Testis (tissue), 5 donors: ENCODE measurements at places on chromosomes 4 and X. TPM values are rescaled to one million over a fixed set of nuclear protein-coding genes. Genes with fewer than 3 reads are reported as not detected.

DNA sequence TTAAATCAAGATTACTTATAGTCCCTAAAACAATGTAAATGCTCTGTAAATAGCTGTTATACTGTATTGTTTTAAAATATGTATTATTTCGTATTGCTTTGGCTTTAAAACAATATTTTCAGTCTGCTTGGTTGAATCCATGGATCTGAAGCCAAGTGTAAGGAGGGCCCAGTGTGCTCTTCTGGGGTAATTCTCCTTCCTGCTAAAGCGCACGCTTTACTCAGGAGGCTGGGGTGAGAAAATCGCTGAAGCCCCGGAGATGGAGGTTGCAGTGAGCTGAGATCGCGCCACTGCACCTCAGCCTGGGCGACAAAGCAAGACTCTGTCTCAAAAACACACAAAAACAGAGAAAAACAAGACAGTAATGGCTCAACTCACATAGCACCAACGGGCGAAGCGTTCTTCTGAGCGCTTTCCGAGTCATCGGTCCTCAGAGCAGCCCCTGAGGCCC lies 391 bp upstream of the IDUA start:
- DNase-seq, result no peak

DNA sequence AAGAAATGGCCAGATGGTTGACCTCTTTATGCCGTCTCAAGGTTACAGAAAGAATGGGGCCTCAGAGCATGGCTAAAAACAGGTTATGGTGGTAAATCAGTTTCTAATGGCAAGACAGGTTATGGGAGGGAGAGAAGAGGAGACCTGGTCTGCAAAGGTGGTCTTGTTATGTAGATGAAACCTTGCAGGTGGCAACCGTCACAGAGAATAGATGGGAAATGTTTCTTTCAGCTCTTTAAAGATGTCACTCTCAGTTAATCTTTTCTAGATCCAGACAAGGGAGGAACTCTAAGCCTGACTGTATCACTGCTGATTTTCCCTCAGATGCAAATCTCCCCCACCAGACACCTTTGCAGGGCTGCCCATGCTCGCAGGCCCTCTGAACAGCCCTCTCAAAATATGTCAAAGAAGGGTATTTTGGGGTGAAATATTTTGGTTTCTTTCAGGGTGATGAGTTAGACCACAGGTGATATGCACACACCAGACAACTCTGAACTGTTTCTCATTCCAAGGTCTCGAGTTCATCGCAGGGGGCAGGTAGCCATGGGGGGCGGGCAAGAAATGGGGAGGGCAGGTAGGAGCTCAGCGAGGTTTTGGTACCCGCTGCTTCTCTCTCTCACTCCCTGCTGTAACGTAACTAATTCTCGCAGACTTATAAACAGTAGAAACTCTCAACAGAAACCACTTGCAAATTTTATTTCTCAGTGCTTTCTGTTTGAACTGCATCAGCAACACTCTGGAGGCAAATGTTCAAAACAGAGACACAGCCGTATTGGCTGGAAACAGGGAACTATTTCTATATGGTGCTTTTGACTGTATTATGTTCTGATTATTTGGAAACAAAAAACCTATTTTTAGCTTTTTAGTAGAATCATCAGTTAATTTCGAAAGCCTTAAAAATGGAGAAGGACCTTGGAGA lies 32.4 kb downstream of the CASP3 start:
- DNase-seq, result no peak

DNA sequence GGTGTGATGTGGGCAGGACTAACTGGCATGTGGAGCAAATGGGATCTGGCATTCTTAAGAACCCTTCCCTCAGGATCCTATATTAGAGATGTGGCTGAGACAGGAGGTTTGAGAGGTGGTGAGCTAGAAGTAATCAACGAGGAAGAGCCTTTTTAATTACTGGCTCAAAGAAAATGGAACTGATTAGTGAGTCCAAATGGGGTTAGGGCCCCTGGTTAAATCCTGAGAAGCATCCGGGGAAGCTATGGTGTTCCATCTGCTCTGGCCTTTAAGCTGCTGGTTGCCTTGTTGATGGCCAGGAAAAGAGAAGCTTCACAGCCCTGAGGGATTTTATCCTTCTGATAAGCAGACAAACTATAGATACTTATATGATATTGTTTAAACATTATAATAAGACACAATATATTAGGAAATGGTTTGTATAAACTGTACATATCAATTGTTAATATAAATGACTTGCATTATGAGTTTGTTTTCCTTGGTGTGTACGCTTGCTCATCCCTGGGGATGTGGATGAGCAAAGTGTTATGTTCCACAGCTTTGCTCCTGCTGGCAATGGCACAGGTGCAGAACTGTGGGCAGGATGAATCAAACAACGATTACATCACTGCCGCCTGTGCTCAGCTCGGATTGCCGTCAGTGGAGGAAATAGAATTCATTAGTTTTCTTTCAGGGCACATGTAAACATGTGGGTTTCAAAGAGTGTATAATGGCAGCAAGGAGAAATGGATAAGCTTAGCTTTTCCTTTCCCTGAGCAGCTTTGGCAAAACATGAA lies 328.6 kb upstream of the ARX start:
- no peak for DNase-seq

- no peak for DNase-seq
Observed at GRCh38 chrX:140431521-140431920, 73.3 kb downstream of the SOX3 start.

GRCh38 chr4:173410079-173410478 lies 11.2 kb upstream of the SCRG1 start:
- DNase-seq, result no peak

DNA sequence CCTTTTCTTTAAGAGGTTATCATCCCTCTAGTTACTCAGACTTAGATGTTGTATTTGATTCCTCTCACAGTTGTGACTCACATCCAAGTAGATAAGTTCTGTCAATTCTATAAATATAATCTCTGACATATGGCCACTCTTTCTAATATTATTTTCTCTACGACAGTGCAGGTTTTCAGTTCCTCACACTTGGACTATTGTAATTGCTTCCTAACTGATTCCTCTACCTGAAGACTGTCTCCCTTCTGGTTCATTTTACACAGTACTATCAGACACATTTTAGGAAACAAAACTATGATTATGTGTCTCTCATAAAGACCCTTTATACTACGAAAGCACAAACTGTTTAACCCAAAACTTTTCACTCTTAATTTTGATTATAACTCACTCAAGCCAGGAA lies 31.3 kb upstream of the GNRHR start:
- no peak for DNase-seq

DNA sequence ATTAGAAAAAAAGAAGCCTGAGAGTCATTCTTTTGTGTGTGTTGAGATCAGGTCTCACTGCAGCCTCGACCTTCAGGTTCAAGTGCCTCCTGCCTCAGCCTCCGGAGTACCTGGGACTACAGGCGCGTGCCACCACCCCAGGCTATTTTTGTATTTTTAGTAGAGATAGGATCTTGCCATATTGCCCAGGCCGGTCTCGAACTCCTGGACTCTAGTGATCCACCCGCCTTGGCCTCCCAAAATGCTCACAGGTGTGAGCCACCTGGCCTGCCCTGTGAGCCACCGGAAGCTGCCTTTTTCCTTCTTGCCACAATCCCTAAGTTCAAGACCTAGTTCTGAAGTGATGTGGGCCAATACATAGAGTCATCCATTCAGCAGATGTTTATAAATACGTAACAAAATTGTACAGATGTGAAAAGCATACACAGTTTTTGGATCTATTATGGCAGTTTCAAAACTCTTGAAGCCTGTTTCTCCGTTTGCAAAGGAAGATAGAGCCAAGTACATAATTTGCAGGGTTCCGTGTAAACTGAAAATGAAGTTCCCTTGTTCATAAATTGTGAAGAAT lies 536 bp upstream of the CTSO start:
- DNase-seq, result peak; percentile 14

DNA sequence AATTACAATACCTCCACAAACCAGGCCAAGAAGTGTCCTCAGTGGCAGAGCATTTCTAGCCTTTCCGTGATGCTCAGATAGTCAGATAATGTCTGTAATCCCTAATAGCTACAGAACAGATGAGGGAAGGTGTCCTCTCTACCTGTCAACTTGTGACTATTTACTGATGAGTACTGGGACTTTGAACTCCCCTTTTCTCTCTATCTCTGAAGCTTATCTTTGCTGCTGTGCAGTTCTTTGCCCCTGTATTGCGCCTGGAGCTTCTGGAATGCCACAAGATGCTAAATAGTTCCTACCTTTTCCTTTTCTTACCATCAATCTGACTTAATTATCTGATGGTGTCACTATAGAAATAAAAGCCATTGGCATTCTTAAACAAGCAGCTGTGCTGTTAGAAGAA lies 30.5 kb downstream of the FGF2 start:
- DNase-seq, result no peak

DNA sequence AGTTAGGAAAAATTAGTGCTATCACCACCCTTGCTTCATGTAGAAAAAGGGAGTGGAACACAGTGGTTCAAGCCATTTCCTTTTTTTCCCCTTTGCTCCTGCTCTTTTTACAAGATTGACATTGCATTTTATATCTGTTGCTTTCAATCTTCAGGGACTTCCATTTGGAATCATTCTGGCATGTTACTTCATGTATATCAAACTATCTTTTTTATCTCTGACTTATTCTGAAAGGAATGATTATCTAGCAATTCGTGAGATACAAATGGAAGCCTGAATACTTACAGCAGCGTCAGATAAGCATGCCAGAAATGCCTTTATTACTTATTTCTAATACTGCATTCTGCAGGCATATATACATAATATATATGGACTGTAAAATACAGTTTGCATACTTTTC lies 20.4 kb downstream of the ADGRL3 start:
- no peak for DNase-seq

GRCh38 chrX:54089191-54089590 lies 44.9 kb upstream of the PHF8 start:
- DNase-seq, result no peak

DNA sequence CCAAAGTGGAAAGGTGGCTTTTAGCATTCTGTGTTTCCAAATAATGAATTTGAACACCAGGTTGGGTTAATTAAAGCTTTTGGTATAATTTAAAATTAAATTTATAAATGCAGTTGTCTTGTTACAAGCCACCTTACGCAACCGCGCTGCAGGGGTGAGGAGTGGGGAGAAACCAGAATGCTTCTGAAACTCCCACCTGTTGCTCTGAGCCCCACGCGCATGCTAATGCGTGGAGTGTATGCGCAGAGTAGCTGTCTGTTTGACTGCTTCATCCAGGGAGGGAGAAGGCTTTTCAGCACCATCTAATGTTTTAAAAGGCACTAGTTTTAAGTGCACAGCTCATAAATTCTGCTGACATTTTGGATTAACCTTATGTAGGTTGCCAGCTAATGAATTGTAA lies 12.5 kb downstream of the OGT start:
- no peak for DNase-seq

DNA sequence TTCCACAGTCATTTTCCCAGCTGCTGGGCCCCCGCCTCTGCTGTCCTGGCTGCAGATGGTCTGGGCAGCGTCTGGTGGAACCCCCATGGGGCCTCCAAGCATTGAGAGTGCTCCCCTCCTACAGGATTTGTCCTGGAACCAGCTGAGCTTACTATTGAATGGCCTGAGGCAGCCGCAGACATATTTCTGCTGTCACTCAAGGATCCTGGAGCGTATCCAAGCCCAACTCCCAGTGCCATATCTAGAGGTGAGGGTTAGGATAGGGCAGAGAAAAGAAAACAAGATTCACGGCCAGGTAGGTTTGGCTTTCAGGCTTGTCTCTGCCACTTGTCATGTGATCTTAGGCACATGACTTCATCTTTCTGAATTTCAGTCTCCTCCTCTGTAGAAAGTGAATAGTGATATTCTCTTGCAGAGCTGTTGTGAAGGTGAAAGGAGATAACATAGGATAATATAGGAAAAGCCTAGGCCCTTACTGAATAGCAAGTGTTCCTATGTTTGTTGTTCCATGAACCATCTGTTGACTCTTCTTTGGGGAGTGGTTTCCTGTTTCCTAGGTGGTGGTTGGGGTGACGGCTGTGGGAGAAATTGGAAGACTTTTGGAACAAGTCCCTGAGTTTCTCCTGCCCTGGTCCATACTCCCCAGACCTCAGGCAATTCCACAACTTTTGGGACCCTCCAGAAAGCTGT lies 52.3 kb downstream of the SEPSECS start:
- no peak for DNase-seq

DNA sequence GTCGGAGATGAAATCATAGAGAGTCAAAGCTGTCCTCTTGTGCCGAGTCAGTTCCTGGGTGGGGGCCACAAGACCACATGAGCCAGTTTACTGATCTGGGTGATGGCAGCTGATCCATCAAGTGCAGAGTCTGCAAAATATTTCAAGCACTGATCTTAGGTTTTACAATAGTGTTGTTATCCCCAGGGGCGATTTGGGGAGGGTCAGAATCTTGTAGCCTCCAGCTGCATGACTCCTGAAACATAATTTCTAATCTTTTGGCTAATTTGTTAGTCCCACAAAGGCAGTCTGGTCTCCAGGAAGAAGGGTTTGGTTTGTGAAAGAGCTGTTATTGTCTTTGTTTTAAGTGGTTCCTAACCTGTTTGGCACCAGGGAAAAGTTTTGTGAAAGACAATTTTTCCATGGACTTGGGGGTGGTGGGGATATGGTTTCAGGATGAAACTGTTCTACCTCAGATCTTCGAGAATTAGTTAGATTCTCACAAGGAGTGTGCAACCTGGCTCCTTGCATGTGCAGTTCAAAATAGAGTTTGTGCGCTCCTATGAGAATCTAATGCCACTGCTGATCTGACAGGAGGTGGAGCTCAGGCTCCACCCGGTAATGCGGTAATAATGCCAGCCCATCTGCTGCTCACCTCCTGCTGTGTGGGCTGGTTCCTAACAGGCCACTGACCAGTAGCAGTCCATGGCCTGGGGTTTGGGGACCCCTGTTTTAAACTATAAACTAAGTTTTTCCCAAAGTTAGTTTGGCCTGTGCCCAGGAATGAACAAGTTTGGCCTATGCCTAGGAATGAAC lies 29.2 kb downstream of the METAP1 start:
- peak; percentile 42 for DNase-seq

DNA sequence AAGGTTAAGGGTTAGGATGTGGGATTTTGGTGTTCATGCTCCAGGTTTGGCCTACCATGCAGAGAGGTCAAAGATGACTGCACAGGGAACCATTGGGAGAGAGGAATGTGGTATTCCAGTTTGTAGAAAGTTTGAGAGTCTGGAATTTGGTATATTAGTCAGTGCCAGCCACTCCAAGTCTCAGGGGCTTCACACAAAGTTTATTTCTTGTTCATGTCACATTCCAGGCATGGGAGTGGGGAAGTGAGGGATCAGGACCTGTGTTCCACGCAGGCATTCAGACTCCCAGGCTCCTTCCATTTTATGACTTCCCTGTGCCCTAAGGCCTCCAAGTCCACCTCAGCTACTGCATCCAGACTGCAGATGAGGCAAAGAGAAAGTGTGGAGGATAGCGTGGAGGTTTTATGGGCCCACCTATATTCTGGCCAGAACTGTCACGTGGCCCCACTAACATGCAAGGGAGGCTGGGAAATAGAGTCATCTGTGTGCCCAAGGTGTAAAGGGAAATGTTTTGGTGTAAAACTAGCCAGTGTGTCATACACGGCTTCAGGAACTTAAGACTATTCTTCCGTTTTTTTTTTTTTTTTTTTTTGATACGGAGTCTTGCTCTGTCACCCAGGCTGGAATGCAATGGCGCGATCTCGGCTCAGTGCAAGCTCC lies 140.6 kb upstream of the SCML1 start:
- no peak for DNase-seq

GRCh38 chr4:157934151-157934550 lies 238.7 kb downstream of the GASK1B start:
- no peak for DNase-seq

The PFKFB1 gene
- 1.0 TPM for polyA plus RNA-seq

The ADH1A gene
- polyA plus RNA-seq, result 0.84 TPM

The NDNF gene
- 20.7 TPM for polyA plus RNA-seq

The CITED1 gene
- 323 TPM for polyA plus RNA-seq

The PDGFRA gene
- 26.2 TPM for polyA plus RNA-seq

The PRKX gene
- polyA plus RNA-seq, result 19.2 TPM

The DCAF12L2 gene
- 17.7 TPM for polyA plus RNA-seq

The ZNF732 gene
- polyA plus RNA-seq, result 1.2 TPM
